Small intestine (tissue), 16 donors: ENCODE measurements at places on chromosomes 4 and X. TPM values are rescaled to one million over a fixed set of nuclear protein-coding genes. Genes with fewer than 3 reads are reported as not detected.

The TLR6 gene
- under 0.01 TPM for polyA plus RNA-seq

The SUV39H1 gene
- 4.6 TPM for polyA plus RNA-seq

The GAGE12E gene
- not detected for polyA plus RNA-seq

The SERPINA7 gene
- polyA plus RNA-seq, result 0.49 TPM
